Neural crest cell (in vitro differentiated cells): ENCODE measurements at places on chromosomes 4 and X. TPM values are rescaled to one million over a fixed set of nuclear protein-coding genes. Genes with fewer than 3 reads are reported as not detected.

GRCh38 chr4:59455751-59456150, 1744.4 kb upstream of the ADGRL3 start:
- no peak overlapping the region for H3K27ac ChIP-seq
- H3K36me3 ChIP-seq = no peaks in the 10 kb centered on the region
- DNase-seq = no peak
- H3K4me3 ChIP-seq = no peak overlapping the region
- H3K27me3 ChIP-seq = no peaks in the 10 kb centered on the region
- H3K4me1 ChIP-seq = no peaks in the 10 kb centered on the region

GRCh38 chrX:17923546-17923945, 62.4 kb upstream of the RAI2 start:
- no peak overlapping the region for H3K4me3 ChIP-seq
- no peaks in the 10 kb centered on the region for H3K27me3 ChIP-seq
- H3K27ac ChIP-seq = no peak overlapping the region
- no peak for DNase-seq
- H3K36me3 ChIP-seq = peaks cover 3% of the 10 kb centered on the region
- no peaks in the 10 kb centered on the region for H3K4me1 ChIP-seq

DNA sequence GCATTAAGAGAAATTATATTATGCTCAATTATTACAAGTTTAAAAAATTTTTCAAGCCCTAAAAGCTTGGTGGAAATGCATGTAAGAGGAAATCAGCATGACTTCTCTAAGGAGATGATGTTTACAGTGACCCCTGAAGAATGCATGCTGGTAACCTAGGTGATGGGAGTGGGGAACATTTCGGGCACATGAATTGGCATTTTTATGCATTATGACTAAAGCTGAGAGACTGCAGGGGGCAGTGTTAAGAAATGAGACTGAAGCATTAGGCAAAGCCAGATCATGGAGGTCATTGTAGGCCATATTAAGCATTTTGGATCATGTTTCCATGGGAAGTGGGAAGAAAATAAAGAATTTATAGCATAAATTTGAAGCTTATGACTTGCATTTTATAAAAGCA, 421.3 kb downstream of the FAT4 start:
- DNase-seq = no peak
- H3K27me3 ChIP-seq = no peaks in the 10 kb centered on the region
- peaks cover 45% of the 10 kb centered on the region for H3K4me1 ChIP-seq

The BCAP31 gene
- total RNA-seq = 117 and 118 TPM in 2 replicates

The PLXNA3 gene
- total RNA-seq = 74.1 and 75.1 TPM in 2 replicates

DNA sequence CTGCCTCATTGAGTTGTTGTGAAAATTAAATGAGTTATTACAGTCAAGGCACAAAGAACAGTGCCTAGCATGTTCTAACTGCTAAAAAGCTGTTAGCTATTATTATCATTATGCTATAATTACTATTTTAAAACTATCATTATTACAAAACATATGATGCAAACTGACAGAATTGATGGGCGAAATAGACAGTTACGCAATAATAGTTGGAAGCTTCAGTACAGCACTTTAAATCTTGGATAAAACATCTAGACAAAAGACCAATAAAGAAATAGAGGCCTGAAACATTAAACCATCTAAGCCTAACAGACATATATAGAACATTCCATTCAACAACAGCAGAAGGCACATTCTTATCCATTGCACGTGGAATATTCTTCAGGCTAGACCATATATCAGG, 73.0 kb downstream of the TAB3 start:
- H3K36me3 ChIP-seq = peaks cover 3% of the 10 kb centered on the region
- H3K4me3 ChIP-seq = no peak overlapping the region
- no peaks in the 10 kb centered on the region for H3K27me3 ChIP-seq
- no peak overlapping the region for H3K27ac ChIP-seq

- H3K36me3 ChIP-seq = no peaks in the 10 kb centered on the region
- H3K27me3 ChIP-seq = no peaks in the 10 kb centered on the region
- H3K4me1 ChIP-seq = no peaks in the 10 kb centered on the region
- no peak overlapping the region for H3K27ac ChIP-seq
- no peak for DNase-seq
Observed at GRCh38 chrX:135397652-135398051, 24.1 kb upstream of the SMIM10L2A start.

- peaks cover 15% of the 10 kb centered on the region for H3K36me3 ChIP-seq
- DNase-seq = no peak
- H3K4me1 ChIP-seq = peaks cover 21% of the 10 kb centered on the region
- no peak overlapping the region for H3K4me3 ChIP-seq
- H3K27me3 ChIP-seq = no peaks in the 10 kb centered on the region
- H3K27ac ChIP-seq = no peak overlapping the region
Observed at GRCh38 chr4:1727117-1728031, 6.1 kb downstream of the TACC3 start.

GRCh38 chr4:175035905-175036304, 117.7 kb downstream of the ADAM29 start:
- H3K27ac ChIP-seq = no peak overlapping the region
- H3K27me3 ChIP-seq = no peaks in the 10 kb centered on the region
- no peaks in the 10 kb centered on the region for H3K36me3 ChIP-seq
- H3K4me1 ChIP-seq = no peaks in the 10 kb centered on the region

The MAP9 gene
- total RNA-seq = 15.8 and 17.8 TPM in 2 replicates
